Epithelial cell of proximal tubule (primary cell): ENCODE measurements at places on chromosomes 4 and X.

DNA sequence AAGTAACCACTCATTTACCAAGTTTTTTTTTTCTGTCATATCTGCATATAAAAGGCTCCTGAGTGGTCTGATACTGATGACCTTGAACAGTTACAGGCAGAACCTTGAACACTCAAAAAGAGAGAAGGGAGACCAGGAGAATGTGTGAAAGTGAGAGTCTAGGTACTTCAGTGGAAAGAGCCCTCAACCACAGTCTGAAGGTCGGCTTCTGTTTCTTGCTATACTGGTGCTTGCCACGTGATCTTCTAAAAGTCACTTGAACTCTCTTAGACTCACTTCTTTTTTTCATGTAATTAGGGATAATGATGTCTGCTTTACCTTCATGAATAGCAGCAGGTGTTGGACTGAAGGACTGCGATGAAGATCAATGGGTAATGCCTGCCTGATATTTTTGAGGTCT lies 22.8 kb downstream of the GABRB1 start:
- no peak for DNase-seq

DNA sequence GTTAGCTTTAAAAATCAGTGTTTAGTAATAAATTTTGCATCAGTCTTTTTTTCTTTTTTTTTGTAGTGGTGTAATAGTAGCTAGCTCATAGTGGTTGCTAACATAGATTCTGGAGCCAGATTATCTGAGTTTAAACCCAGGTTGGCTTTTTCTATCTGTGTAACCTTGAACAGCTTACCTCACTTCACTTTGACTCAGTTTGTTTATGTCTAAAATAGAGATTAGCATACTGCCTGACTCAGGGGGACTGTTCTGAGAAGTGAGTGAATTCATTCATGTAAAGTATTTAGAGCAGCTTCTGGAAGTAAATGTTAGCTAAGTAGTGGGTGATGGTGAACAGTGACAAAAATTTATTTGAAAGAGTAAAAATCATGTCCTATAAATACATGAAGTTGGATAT lies 32.9 kb downstream of the CPEB2 start:
- DNase-seq, result no peak

DNA sequence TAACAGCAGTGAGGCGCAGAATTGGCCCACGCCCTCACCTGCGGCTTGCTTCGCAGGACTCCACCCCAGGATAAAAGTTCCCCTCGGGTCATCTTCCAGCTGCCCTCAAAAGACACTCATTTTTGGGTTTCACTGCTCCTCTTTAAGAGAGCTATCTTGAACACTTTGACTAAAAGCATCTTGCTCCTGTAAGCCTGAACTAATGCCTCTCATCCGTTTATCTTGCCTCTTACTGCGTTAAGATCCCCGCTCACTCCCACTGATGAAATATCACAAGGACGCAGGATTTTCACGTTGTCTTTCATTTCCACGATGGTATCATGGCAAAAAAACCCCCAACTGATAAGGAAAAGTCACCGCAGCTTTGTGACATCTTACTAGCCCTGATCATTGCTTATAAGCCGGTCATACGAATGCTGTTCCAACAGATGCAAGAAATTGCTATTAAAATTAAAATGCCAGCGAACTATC lies 591 bp upstream of the ACSL4 start:
- DNase-seq, result no peak

DNA sequence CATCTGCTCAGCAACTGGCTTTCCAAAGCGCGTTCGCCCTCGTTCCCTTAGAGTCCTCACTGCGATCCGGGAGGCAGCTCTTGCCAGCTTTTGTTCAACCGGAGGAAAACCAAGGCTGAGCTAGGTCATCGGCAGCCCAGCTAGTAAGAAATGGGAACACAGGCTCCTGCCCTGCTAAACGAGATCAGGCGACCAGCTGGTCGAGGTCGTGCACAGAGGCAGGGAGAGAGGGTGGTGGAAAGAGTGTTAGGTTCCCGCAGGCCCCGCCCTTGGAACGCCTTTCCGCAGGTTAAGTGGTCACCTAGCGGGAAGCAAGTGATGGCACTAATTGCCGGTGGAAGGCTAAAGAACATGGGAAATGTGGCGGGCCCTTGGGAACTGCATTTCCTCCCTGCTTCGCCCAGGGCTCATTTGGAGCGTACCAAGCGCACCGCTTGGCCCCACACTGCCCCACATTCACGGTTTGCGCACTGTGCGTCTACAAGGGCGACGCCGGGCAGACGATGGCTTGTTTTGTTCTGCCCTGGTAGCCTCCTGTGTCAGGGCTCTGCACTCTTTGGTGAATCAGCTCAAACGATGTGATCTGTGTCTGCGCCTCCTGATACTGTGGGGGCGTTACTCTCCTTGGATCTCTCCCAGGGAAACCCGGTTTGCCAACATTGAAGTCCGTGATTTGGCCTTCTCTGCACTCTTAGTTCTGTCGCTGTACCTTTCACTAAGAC lies 7.2 kb upstream of the PRDM8 start:
- DNase-seq, result no peak

- no peak for DNase-seq
Measured at GRCh38 chr4:39636531-39637184, 2.0 kb downstream of the SMIM14 start.

GRCh38 chr4:182143822-182144625 lies 99.2 kb upstream of the TENM3 start:
- DNase-seq, result no peak

DNA sequence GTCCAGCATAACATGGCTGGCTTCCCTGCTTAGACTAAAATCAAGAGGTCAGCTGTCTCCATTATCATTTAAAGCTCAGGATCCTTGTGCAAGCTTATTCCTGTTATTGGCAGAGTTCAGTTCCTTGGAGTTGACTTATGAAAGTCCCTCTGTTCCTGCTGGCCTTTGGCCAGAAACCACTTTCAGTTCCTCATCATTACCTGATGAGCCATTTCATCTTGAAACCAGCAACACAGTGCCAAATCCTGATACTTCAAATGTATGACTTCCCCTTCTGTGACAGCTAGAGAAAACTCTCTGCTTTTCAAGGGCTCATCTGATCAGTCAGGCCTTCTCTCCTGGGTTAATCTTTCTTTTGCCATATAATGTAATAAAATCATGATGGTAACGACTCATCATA lies 110.6 kb upstream of the FSTL5 start:
- DNase-seq, result peak; percentile 20

- no peak for DNase-seq
Measured at GRCh38 chr4:183397741-183398297, 46.6 kb upstream of the CDKN2AIP start.

DNA sequence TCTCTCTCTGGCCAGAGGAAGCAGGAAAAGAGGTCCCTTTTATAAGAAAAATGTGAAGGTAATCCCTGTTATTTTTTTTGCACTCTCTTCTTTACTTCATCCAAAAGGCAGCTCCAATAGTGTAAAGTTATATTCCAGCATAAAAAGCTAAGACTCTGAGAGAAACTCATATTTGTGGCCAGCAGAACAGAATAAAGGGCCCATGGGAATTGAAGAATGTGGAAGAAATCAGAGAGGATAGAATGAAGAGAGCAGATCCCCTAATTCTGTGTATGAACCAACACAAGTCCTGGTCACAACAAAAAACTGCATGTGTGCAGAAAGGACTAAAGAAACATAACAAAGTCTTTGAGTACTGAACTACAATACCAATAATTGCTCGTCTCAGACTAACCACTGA lies 22.3 kb downstream of the RPS6KA6 start:
- no peak for DNase-seq

DNA sequence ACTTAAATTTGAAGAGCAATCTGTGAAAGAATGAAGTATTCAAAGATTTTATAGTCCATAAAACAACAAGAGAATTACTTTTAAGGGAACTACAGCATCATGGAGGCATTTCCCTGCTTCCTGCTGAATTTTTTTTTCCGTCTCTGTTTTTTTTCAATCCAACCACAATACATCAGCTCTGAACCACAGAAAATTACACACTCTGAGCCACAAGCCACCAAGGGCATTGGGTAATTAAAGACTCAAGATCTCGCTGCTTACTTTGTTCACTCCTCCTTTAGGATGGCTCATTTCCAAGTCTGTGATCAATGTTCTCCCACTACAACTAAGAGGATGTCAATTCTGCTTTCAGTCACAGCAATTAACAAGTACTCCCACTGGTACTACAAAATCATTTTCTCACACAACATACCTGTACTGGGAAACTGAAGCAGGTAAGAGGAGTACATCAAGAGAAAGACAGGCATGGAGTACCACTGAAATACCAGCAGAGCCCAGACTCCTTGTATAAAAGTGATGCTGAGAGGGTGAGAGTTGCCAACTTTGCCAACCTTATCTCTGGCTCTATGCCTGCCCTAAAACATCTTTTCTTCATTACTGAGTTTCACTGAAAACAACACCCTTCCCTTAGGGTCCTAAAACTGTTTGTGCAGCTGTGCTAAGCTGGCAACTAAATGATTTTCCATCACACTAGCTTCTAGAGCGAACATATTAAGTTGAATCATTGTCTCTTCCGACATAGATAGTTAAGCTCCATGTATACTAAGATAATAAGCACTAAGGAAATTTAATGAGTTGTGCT lies 105.8 kb upstream of the MAGEB18 start:
- no peak for DNase-seq

DNA sequence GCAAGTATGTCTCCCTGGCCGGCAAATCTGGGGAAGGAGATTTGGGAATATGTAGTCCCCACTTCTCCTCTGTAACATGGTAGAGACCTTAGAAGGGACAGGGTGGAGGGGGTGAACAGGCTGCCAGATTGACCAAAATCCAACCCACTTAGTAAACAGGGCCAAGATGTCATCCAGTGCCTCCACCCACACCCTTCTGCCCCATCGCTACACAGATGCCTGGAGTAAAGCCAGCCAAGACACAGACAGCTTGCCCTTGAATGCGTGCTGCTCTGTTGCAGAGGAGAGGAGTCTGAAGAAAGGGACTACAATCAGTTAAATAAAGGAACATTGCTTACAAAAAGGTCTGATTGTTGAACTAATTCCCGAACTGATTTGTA lies 160.1 kb upstream of the LDB2 start:
- DNase-seq, result no peak

DNA sequence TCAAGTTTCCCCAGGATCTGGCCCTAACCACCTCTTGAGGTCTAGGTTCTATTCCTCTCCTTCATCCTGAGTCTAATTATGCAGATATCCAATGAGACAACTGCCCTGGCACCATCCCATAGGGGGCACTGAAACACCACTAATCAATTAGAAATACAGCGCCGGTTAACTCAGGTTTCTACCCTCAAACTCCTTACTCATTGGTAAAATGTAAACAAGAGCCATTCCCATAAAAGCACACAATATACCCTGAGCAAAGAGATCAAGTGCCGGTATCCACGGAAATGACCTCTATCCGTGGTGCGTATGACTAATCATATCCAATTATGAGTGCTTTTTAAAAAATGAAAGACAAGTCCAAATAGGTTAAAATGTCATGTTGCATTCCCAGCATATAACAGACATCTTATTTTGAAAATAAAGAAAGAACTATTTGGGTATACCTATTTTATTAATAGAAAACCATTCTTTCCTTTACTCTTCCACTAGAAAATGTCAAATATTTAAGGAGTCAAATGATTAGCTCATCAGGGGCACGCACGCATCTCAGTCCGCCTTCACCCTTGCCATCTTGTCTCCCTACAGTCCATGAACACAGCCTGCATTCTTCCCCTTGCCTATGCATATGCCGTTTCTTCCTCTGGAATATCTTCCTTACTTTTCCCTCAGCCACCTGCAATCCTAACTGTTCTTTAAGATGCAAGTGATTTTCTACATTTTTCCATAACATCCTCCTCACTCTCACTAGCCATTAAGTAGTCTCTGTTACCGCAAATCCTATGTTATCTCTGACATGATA lies 141.1 kb downstream of the MAML3 start:
- DNase-seq, result peak; percentile 26

DNA sequence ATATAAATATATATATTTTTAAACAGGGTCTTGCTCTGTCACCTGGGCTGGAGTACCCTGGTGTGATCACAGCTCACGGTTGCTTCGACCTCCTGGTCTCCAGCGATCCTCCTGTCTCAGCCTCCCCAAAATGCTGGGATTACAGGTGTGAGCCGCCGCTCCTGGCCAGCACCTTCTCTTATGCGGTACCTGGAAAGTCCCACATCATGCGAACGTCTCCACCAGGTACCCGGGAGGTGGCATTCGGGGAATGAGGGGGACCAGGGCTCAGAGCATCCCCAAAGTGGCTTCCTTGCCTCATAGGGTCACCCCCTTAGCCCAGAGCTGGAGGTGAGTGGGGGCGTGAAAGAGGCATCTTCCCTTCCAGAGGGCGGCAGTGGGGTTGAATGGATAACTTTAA lies 84.0 kb upstream of the PPP2R3B start:
- no peak for DNase-seq

DNA sequence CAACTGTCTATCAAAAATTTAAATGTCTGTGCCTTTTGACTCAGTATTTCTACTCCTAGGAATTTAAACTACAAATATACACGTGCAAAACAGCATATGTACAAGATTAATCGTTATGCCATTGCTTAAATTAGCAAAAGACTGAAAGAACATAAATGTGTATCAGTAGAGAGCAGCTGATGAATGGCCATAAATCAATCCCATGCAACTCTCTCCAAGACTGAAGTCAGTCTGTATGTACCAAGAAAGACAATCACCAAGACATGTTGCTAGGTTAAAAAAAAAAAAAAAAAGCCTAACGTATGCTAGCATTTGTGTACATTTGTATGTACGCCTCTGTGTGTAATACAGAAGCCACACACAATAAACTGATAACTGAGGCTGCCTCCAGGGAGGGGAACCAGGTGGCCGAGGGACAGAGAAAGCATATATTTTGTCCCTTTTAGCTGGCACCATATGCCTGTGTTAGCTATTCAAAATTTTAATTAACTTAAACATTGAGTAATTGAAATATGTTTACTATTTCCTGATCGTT lies 130.7 kb downstream of the SH3KBP1 start:
- no peak for DNase-seq

DNA sequence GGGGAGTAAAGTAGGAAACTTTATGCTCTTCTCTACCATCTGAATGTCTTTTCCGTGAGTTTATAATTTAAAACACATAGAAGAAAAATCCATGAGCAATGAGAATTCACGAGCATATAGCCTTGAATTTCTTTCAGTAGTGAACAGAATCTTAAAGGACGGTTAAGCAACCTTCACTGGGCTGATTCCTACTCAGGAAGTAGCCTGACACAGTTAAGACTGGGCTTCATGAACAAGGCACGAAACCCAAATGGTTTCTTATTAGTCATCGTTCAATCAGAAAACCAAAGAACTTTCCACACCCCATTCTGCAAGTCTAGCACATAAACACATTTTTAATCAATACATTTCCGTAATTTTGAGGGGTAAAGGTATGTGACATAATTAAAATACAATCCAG lies 95.8 kb downstream of the SH3KBP1 start:
- DNase-seq, result no peak

GRCh38 chrX:149631234-149632165 lies at the start of gene TMEM185A:
Gene TMEM185A, minus strand, starts transcription at chrX:149631792. Its CDS starts 212 bp downstream, at chrX:149631580.
- no peak for DNase-seq

DNA sequence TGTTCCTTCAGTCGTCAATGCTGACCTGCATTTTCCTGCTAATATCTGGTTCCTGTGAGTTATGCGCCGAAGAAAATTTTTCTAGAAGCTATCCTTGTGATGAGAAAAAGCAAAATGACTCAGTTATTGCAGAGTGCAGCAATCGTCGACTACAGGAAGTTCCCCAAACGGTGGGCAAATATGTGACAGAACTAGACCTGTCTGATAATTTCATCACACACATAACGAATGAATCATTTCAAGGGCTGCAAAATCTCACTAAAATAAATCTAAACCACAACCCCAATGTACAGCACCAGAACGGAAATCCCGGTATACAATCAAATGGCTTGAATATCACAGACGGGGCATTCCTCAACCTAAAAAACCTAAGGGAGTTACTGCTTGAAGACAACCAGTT lies 12.6 kb downstream of the TLR8 start:
- DNase-seq, result no peak

GRCh38 chrX:150364347-150365050 lies 1.4 kb downstream of the MAMLD1 start:
- no peak for DNase-seq
